Nephron progenitor cell (in vitro differentiated cells): ENCODE measurements at places on chromosomes 12 and 14.
A peak's percentile ranks its signal among the peaks of the same experiment; 100 is the strongest.

- no peak for DNase-seq
These were observed 32.4 kb upstream of the HELB start for GRCh38 chr12:66269757-66270383.

GRCh38 chr14:56821177-56821576 is 10.9 kb upstream of the OTX2 start:
- no peak for DNase-seq

DNA sequence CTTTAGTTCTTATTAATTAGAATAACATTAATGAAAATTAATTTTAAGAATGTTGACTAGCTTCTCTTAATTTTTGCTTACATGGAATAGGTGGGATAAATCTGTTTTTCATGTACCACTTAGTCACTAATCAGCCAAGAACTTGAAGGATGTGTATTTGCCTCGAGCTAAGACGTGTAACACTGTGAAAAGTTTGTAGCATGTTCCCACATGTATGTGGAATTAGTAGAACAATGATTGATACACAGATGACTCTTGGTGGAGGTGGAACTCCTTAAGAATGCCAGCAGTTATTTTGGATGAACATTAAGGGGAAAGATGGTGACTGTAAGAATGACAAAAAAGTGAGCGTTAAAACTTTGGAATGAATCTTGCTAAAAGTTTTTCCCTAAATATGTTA is 435.7 kb upstream of the MDGA2 start:
- no peak for DNase-seq

GRCh38 chr14:87712396-87713090 is 280.4 kb downstream of the GALC start:
- no peak for DNase-seq

GRCh38 chr14:91088585-91089235 is 25.2 kb upstream of the DGLUCY start:
- DNase-seq: no peak

DNA sequence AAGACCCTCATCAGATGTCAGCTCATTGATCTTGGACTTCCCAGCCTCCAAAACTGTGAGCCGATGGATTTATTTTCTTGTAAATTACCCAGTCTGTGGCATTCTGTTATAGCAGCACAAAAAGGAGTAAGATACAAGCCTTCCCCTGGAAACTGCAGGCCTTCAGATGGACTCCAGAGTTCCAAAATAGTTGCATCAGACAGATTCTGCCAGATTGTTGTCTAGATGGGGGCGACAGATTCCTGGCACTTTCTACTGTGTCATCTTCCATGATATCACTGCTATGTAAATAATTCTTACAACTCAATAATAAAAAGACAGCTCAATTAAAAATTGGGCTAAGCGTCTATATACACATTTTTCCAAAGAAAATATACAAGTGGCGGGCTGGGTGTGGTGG is 17.2 kb upstream of the MARK3 start:
- no peak for DNase-seq

- no peak for DNase-seq
These were observed 42.4 kb downstream of the RDH12 start for GRCh38 chr14:67744046-67744445.

- no peak for DNase-seq
These were observed 93.9 kb downstream of the DACT1 start for GRCh38 chr14:58731465-58732293.

DNA sequence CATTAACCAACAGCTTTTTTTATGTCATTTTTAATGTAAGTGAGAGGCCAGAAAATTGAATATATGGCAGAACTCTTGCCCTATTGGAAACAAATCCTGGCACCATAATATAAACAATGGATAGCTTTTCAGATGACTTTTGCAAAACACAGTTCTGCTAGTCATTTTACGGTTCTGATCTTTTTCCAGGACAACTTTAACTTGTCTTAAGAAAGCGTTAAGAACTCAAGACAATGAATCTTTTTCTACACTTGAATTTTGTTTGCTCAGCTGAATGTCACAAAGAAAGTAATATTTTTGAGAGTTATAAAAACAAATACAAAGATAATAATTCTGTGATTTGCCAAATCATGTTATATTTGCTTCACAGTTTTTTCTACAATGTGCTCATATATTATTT is 13.2 kb downstream of the KERA start:
- DNase-seq: no peak

- no peak for DNase-seq
These were observed 2.8 kb upstream of the TMEM119 start for GRCh38 chr12:108600702-108601007.

- DNase-seq: peak; percentile 88
These were observed 5.3 kb downstream of the PHB2 start for GRCh38 chr12:6965026-6965661.

GRCh38 chr12:13275241-13276085 is 78.9 kb downstream of the EMP1 start:
- DNase-seq: no peak

- no peak for DNase-seq
These were observed 13.9 kb downstream of the CS start for GRCh38 chr12:56286044-56286830.

- no peak for DNase-seq
These were observed 21.3 kb upstream of the SERPINA6 start for GRCh38 chr14:94344389-94344788.

DNA sequence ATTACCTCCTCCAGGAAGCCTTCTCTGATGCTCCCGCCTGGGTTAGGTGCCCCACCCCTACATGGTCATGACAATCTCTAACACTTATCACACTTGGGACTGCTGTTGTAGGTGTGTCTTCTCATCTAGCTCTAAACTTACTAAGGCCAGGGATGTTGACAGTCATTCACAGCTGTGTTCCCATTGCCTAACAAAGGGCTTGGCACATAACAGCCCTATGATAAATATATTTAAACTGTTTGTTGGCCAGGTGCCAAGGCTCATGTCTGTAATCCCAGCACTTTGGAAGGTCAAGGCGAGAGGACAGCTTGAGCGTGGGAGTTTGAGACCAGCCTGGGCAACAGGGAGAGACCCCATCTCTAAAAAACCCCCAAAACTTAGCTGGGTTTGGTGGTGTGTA is 98.8 kb upstream of the RGS6 start:
- no peak for DNase-seq

DNA sequence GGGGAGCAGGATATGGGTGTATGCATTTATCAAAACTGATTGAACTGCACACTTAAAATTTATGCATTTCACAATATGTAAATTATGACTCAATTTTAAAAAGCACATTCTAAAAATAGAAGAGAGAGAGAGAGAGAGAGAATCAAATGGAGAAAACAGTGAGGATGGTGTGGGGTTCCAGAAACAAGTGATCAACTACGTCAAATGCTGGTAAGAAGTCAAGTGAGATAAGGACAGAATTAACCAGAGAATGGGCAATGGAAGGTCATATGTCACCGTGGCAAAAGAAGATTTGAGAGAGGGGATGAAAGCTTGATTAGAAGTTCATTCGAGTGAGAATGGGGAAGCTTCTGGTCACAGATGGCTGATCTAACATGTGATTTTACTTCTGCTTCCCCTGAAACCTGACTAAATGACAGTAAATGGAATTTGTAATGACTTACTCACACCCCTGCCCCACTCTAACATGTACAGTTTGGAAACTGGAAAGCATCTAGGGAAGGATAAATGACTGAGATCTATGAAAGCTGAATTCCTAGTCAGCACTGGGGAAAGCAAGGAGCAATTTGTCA is 276.5 kb upstream of the AMIGO2 start:
- no peak for DNase-seq

DNA sequence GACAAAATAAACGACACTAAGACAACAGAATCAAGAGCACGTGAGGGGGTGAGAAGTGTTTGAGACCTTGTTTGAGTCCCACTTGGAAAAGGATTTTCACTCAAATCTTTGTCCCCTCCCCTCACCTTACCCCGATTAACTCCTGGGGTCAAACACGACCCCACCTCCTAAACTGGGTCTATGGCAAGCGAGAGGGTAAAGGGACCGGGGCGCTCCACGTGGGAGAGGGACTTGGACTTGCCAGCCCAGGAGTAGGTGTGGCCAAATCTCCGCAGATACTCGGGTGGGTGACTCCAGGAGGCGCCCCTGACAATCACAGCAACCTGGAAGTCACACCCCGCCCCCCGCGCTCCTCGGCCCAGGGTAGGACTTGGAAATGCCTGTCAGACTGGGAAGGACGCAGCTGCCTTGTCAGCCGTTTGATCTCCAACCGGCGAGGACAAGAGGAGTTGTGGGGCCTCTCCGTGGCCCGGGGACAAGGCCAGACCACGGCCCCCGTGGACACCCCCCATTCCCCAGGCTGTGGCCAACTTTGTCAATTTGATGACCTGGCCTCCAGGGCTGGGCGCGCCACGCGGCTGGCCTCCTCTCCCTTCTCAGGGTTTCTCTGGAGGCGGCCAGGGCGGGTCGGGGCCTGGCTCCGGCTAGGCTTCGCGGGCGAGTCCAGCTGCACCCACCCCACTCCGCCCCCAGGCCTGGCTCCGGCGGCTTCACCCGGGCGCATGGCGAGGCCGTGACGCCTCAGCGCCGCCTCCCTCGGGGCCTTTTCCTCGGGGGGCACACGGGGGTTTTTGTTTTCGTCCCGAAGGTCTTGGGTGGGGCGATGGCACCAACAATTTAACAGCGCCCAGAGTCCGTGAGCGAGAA is 1.1 kb upstream of the BCL11B start:
- DNase-seq: peak; percentile 67

DNA sequence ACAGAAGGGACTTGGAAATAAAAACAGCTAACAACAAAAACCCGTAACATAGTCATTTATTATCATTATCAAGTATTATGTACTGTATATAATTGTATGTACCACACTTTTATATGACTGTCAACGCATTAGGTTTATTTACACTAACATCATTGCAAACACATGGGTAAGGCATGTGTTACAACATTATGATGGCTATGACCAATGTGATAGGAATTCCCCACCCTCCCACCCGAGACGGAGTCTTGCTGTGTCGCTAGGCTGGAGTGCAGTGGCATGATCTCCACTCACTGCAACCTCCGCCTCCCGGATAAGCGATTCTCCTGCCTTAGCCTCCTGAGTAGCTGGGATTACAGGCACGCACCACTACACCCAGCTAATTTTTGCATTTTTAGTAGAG is 82.6 kb downstream of the ERC1 start:
- no peak for DNase-seq

GRCh38 chr12:3138941-3139511 is 61.8 kb downstream of the TSPAN9 start:
- DNase-seq: peak; percentile 51
